Fibroblast of skin of back (primary cell): ENCODE measurements at places on chromosomes 13 and 19.
A peak's percentile ranks its signal among the peaks of the same experiment; 100 is the strongest.

DNA sequence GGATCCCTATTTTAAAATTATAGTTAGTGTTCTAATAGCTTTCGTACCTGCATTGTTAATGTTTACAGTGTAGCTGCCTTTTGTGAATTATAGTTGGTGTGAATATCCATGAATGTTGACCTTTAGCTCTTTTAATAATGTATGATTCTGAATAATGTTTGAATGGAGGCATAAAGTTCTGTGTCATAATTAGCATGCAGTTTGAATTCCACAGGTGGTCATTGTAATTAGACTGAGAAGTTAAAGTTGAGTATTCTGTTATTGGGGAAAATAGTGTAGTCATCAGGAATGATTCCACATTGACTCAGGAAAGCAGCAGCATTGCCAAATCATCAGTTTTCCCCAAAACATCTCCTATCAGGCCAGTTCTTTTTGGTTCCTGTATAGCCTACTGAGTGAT, 12.1 kb downstream of the GPR18 start:
- DNase-seq: no peak

GRCh38 chr13:96033220-96034015, 19.8 kb downstream of the UGGT2 start:
- no peak for DNase-seq

DNA sequence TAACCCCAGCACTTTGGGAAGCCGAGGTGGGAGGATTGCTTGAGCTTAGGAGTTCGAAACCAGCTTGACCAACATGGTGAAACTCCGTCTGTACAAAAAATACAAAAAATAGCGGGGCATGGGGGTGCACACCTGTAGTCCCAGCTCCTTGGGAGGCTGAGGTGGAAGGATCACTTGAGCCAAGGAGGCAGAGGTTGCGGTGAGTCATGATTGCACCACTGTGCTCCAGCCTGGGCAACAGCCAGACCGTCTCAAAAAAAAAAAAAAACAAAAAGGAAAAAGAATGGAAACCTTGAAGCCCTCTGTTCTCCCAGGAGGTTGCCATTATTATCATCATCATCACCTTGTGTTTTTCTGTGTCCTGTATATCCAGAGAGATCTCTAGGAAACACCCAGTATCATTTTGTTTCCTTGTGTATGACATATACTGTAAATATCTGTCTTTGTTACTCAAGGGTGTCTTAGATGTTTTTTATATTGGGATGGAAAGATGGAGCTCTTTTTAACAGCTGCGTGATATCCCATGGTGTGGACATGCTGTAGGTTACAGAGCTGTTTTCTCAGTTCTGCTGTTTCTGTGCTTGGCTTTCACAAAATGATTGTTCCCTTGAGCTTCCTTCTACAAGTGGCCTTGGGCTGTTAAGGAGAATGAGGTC, 11.8 kb downstream of the CHAF1A start:
- no peak for DNase-seq

- DNase-seq: no peak
Measured at GRCh38 chr19:45474606-45475521, 7.1 kb downstream of the FOSB start.

GRCh38 chr13:53197424-53197823, 168.8 kb downstream of the OLFM4 start:
- no peak for DNase-seq

GRCh38 chr19:43574424-43575155, 737 bp downstream of the XRCC1 start:
- no peak for DNase-seq

DNA sequence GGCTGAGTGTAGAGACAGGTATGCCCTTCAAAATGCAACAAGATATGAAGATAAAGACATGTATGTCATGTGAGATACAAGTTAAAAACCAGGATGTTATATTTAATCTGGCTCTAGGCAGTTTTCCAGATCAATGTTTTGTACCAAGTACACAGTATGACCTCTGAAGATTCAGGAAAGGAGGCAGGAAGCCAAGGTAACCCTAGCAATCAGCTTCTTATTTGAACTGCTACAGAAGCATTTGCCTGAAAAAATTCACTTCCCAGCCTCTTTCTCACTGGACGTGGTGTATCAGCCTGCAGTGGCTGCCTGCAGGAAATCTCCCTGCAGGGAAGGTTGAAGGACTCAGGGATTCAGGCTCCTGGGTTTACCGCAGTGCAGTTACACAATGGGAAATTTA, 24.1 kb downstream of the OLFM4 start:
- no peak for DNase-seq

- DNase-seq: peak; percentile 55
Measured at GRCh38 chr13:113220877-113221276, 11.5 kb downstream of the CUL4A start.

- no peak for DNase-seq
Measured at GRCh38 chr13:104823071-104823470, 1712.4 kb downstream of the EFNB2 start.

DNA sequence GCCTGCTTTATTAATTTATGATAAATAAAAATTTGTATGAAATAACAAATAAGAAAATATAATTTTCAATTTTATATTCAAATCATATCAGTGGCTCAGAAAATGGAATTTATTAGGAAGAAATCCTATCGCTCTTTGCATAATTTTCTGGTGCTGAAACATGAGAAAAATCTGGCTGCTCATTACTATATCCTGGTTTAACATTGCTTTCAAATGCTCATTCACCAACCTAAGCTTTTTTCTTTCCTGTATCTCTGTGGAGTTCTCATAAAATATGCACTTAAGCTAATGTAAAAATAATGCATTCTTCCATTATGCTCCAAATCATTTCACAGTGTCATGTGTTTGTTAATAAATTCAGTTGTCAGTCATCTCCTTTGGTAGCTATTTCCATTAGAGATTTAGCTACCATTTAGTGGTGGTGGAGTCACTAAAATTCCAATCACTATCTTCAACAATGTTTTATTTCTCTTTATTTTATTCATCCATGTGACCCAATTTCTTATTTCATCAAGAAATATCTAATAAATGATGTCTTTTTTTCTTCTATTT, 498.0 kb downstream of the DCT start:
- DNase-seq: no peak

GRCh38 chr13:32946558-32946957, 69.7 kb upstream of the KL start:
- no peak for DNase-seq

DNA sequence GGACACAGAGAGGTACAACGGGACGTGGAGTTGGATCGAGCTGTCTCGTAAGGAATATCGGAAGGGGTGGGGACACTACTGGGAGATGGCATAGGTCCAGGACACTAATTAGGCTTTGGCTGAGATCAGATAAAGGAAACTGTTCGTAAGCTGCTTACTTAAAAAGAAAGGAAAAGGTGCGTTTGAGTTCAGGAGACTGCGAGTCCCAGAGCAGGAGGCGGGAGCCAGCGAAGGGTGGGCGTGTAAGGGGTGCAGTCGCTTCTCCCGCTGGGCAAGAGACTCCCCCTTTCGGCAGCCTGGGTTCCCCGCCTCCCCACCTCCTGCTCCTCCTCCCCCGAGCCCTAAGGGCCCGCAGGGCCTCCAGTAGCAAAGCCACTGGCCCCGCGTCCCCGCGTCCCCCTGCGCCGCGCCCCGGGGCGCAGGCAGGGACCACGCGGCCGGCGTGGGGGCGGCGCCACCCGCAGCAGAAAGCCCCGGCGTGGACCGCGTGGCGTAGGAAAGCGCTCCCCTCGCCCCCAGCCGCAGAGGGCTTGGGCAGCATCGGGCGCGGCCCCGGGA, 547 bp downstream of the ABCC4 start:
- peak; percentile 48 for DNase-seq

DNA sequence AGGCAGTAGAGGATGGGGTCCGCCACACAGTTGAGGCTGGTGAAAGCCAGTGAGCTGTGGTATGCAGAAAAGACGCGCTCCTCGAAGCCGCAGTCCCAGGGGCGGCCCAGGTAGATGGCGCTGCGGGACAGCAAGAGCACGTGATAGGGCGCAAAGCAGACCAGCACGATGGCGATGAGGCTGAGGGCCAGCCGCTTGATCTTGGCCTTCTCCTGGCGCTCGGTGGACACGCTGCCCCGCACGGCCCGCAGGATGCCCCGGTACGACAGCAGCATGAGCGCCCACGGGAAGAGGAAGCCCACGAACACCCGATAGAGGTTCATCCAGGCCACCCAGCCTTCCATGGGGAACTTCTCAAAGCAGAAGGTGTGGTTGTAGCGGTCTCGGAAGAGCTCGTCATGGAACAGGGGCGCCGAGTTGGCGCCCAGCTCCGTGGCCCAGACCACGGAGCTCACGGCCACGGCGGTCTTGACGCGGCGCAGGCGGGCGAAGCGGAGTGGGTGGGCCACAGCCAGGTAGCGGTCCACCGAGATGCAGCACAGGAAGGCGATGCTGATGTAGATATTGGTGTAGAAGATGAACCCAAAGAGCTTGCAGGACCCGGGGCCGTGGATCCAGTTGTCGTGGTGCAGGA, 6.5 kb upstream of the OPA3 start:
- DNase-seq: peak; percentile 42

DNA sequence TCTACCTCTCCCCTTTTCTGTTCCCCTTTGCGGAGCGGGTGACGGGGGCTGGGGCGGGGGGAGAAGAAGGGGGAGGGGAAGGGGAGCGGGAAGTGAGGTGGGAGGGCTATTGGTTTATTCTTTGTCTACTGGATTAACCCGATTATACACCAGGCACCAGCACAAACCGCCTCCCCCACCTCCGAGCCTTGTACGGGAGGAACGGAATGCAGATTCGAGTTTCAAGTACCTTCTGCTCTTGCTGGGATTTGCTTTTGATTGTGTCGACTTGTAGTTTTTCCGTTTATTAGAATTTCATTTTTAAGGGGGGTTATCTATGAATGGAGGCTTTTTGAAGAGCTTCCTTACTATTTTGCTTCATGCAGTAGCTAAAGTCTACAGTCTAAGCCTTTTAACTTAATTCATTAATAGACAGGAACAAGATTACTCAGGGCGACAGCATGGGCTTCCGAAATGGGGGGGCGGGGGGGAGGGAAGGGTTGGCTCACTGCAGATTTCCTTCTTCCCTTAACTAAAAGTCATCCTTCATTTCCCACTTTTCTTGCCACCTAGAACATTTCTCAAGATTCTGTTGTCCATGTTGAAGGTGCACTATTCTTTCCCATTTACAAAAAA, 937 bp upstream of the SPRY2 start:
- DNase-seq: peak; percentile 30

- DNase-seq: no peak
Measured at GRCh38 chr13:83709426-83710132, 172.7 kb downstream of the SLITRK1 start.

DNA sequence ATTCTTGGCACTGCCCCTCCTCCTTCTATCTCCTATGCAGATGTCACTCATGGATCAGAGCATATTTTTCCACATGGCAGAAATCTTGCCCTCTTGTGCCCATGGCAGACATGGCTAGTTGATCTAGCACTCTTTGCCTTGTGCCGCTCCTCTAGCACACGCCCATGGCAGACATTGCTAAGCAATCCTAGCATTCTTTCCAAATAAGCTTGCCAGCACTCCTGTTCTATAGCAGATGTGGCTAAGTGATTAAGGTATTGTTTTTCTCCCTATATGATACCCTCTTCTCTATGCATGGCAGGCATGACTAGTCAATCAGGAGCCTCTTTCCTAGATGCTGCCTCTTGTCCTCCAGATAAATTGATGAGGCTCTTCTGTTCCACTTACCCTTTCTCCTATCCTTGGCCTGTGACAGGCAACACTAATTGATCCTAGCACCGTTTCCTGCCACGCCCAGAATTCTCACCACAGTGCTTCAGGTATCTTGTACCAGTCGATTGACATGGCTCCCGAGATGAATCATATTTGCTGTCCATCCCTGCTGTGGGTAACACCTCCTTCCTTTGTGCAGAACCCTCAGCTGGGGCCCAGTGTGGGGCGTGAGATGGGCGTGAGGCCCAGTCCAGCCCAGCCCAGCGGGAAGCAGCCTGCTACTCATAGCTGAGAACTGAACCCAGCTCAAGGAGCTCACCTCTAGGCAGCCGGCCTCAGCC, 26.9 kb downstream of the TMED1 start:
- DNase-seq: peak; percentile 33

DNA sequence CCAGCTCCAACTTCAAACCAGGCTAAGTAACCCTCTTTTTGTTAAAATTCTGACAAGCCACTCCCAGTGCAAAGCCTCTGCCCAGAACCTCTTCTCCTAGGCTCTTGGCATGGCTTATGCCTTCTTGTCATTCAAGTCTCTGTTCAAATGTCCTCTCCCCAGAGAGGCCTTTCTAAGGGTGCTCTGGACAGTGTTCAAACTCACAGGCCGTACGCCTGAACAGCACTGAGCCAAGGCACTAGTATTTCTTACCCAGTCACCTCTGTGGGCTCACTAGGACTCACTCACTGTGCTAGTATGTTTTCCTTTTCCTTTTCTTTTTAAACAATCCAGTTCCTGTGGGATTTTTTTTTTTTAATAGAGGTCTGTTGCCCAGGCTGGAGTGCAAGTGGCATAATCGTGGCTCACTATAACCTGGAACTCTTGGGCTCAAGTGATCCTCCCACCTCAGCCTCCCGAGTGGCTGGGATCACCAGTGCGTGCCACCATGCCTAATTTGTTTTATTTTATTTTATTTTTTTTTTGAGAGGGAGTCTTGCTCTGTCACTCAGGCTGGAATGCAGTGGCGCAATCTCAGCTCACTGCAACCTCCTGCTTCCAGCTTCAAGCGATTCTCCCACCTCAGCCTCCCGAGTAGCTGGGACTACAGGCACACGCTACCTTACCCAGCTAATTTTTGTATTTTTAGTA, 2.3 kb upstream of the ASF1B start:
- peak; percentile 48 for DNase-seq

DNA sequence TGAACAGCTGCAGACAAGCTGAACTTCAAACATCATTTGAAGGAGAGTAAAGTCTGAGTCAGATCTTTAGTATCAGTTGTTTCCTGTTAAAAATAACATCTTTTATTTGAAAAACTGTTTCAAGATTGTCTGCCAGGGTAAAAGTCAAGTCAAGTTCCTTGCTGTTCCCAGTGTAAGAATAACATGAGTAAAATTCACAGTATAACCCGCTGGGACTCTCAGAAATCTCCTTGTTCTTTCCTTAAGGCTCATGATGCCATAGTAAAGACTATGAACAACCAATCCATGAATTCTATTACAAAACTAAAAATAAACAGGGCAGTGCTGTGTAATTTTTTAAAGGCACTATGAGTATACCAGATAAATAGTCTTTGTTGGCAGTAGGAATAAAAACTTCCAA, 112.9 kb downstream of the IRS2 start:
- peak; percentile 27 for DNase-seq

DNA sequence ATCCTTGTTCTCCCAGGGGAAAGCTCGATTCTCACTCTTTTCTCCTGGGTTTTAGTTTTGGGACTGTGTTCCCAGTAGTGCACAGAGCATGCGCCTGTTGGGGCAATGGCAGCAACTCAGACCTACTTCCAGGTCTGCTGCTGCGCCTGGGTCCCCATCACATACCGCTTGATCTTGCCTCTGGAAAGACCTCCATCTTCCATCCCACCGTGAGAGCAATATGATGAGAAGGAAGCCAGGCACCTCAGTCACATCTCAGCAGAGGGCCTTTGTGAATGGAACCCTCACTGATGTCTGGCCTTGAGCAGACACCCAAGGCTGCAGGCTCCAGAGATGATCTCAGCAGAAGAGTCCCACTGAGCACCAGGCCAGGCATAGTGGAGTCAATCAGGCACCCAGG, 176.8 kb upstream of the ZNF507 start:
- DNase-seq: no peak

GRCh38 chr13:25977216-25977615, 74.6 kb downstream of the SHISA2 start:
- DNase-seq: no peak
